ENCODE measurements at places on chromosomes 2 and 18.

GRCh38 chr2:112321375-112322320 lies 46.3 kb downstream of the ZC3H6 start:
- no peak for DNase-seq

GRCh38 chr18:28002841-28003240 lies 174.1 kb downstream of the CDH2 start:
- DNase-seq, result no peak

DNA sequence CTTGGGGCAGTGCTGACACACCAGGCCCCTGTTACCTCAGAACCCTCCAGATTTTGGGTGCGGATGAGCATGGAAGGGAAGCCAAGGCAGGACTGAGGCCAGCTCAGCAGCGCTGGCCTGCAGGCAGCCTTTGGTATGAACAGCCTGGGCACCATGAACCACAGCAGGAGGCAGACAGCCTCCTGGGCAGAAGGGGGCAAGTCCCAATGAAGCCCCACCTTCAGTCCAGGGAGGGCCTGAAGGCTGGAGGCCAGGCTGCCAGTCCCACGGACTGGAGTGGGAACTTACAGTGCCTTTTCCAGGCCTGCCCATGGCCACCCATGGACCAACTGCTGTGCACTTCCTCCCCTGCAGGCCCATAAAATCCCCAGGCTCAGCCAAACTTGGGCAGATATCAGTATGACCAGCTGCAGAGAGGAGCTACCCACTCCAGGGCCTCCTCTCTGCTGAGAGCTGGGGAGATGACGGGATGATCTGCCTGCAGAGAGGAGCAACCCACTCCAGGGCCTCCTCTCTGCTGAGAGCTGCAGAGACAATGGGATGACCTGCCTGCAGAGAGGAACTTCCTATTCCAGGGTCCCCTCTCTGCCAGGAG lies 74.7 kb downstream of the NEURL3 start:
- no peak for DNase-seq

DNA sequence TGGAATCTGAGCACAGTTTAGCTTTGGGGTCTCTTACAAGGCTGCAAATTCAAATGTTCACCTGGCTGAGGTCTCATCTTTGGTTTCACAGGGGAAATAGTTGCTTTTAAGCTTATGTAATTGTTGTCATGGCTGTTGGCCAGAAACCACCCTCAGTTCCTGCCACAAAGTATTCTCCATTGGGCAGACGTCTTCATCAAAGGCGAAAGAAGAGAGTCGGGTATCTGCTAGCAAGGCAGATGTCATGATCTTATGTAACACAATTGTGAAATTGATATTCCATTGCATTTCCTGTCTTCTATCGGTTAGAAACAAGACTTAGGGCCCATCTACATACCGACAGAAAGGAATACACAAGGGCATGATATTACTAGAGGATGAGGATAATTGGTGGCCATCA lies 816.2 kb downstream of the MBD2 start:
- DNase-seq, result no peak

GRCh38 chr2:96542357-96542977 lies 5.9 kb downstream of the ARID5A start:
- no peak for DNase-seq

GRCh38 chr2:99140860-99141109 lies 722 bp upstream of the C2orf15 start:
- no peak for DNase-seq

DNA sequence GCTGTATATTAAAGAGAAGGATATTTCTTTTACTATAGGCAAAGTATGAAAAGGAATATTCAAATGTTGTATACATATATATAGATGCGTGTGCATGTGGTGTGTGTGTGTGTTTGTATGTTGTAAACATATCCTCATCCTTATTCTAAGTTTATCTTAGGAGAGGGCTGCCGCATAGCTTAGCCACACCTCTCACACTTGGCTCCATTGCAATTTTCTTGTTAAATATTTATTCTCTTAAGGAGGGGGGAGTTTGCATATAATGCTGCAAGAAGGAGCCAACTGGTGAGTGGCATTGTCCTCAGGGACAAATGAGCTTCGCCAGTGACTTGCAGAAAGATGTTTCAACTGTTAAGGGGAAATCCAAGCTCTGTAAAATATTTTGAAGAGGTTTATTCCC lies 360.1 kb upstream of the RND3 start:
- DNase-seq, result no peak

- DNase-seq, result no peak
Observed at GRCh38 chr2:95734976-95735890, 143.4 kb downstream of the TRIM43 start.

- DNase-seq, result no peak
Observed at GRCh38 chr2:108942888-108943287, 46.1 kb downstream of the EDAR start.

DNA sequence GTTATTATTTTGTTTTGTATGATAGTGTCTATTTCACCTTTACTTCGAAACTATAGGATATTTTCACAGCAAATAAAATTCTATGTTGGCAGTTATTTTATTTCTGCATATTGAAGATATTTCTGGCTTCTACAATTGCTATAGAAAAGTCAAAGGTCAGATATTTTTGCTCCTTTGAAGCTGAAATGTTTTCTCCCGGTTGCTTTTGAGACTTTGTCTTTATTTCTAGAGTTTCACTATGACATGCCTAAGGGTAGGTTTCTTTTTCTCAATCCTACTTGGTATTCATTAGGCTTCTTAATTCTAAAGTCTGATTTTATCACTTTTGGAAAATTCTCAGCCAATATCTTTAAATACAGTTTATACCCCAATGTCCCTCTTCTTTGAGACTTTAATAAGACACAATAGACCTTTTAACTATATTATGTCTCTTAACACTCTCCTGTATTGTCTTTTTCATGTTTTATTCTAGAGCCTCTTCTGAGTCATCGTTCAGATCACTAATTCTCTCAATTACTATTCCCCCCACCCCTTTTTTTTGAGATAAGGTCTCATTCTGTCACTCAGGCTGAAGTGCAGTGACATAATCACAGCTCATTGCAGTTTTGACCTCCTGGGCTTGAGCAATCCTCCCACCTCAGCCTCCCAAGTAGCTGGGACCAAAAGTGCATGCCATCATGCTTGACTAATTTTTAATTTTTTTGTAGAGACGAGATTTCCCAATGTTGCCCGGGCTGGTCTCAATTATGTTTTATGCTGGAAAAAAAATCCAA lies 50.5 kb downstream of the USP37 start:
- DNase-seq, result no peak

DNA sequence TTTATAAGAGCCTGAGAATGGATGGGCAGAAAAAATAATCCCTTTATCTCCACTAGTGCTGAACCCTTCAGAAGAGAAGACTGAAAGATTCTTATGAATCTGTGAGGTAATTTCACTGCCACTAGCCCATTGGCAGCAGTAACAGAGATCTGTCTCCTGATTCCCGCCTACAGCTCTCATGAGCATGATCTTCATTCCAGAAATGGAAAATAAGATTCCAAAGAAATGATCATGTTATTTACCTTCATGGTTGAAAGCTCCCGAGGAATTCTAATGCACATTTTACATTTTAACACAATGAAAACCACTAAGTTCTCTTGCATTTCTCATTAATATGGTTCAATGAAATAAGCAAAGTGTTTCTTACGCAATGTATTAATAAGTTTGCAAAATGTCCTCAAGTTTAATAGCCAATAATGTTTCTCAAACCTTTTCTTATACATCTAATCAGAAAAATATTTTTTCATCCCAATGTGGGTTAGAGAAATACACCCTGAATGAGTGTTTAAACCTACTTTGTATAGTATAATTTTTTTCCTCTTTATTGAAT lies 905.6 kb downstream of the TMEM182 start:
- no peak for DNase-seq

DNA sequence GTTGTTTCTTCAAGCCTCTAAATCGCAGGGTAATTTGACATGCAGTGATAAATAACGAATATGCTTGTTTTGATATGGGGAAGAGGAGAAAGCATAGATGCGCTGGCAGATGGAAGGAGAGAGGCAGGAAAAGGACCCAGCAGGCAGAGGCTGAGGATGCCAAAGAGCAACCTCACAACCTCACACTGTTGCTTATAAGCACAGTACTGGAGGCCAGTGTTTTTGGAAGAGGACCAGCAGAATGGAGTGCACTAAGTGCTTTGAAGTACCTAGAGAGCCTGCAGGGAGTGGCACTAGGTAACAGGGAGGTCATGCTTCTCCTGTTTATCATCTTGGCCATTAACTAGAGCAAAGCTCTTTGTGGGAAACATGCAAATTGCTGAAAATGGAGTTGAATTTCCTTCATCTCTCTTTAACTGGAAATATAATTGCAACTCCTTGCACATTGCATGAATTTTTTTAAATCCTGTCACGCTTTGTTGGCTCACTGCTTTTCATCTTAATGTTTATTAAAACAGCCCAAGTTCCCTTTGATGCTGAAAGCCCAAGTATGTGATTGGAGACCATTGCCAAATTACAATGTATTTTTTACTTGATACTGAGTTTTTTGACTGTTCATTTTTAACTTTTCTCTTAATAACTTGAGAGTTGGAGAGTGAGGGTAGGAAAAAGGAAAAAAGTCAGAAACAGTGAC lies 236.4 kb downstream of the LRRTM1 start:
- DNase-seq, result no peak

DNA sequence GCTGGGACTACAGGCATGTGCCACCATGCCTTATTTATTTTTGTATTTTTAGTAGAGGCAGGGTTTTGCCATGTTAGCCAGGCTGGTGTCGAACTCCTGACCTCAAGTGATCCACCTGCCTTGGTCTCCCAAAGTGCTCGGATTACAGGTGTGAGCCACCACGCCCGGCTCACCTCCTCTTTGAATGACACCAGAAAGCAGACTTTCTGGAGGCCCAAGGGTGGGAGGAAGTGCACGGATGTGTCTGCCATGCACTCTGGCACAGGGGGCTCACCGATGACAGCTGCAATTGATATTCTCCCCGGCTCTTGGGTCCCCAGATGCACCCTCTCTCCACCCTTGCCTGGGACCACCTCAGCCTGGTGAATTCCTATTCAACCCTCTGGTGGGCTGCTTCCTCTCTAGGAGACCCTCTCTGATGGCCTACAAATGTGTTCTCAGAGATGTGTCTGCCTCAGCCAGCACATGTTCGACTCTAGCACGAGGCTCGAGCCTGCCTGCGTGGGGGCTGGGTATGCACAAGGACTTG lies 87.3 kb downstream of the SEPTIN10 start:
- DNase-seq, result no peak

GRCh38 chr2:175445281-175445680 lies 263.8 kb upstream of the ATP5MC3 start:
- DNase-seq, result no peak

DNA sequence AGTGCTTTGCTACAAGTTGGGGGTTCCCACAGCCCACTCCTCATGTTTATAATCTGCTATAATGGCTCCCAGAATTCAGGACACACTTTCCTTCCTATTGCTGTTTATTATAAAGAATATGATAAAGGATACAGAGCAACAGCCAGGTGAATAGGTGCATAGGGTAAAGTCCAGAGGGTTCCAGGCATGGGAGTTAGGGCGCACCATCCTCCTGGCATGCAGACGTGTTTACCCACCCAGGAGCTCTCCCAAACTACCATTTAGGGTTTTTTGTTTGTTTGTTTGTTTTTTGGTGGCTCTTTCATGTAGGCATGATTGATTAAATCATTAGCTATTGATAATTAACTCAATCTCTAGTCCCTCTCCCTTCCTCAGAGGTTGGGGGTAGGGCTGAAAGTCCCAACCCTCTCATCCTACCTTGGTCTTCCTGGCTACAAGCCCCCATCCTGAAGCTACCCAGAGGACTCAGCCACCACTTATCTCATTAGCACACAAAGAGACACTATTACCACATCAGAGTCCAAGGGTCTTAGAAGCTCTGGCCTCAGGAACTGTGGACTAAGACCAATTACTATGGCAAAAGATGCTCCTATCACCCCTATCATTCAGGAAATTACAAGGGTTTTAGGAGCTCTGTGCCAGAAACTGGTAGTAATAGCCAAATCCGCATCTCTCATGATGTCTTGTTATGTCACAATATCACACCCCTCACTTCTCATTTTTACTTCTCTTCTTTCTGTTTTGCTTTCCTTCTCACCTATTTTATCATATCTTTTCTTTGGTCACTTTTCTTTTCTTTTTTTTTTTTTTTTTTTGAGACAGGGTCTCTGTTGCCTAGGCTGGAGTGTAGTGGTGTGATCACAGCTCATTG lies 154.9 kb upstream of the TTC39C start:
- DNase-seq, result no peak

- DNase-seq, result no peak
Observed at GRCh38 chr2:168614172-168615018, 158.3 kb downstream of the CERS6 start.

- DNase-seq, result no peak
Observed at GRCh38 chr2:22703286-22703920, 681.6 kb upstream of the KLHL29 start.

GRCh38 chr2:176637486-176638166 lies 368.4 kb downstream of the MTX2 start:
- DNase-seq, result peak; percentile 80

DNA sequence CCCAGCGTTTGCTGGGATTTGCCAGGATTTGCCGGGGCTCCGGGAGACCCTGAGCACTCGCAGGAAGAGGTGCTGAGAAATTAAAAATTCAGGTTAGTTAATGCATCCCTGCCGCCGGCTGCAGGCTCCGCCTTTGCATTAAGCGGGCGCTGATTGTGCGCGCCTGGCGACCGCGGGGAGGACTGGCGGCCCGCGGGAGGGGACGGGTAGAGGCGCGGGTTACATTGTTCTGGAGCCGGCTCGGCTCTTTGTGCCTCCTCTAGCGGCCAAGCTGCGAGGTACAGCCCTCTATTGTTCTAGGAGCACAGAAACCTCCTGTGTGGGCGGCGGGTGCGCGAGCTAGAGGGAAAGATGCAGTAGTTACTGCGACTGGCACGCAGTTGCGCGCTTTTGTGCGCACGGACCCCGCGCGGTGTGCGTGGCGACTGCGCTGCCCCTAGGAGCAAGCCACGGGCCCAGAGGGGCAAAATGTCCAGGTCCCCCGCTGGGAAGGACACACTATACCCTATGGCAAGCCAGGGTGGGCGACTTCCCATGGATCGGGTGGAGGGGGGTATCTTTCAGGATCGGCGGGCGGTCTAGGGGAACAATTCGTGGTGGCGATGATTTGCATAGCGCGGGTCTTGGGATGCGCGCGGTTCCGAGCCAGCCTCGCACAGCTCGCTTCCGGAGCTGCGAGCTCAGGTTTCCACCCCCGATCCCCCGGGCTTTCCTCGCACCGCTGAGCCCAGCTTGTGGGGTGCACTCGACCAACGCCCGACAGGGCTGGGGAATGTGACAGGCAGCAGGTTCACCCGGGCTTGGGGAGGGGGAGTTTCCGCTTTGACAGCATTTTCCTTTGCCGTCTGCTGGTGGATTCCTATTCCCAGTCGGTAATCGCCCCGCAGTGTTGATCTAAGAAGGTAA lies 2.8 kb downstream of the ONECUT2 start:
- peak; percentile 51 for DNase-seq

DNA sequence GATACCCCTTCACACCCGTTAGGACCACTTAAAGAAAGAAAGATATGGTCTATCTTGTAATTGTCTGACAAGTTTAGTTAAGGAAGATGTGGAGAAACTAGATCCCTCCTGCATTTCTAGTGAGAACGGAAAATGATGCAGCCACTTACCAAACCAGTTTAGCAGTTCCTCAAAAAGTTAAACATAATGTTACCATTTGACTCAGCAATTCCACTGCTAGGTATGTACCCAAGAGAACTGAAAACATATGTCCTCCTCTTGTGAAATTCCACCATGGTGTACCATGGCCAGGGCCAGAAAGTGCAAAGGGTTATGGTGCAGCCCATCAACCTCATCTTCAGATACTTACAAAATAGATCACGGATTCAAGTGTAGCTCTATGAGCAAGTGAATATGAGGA lies 79.0 kb upstream of the ID2 start:
- DNase-seq, result no peak

GRCh38 chr2:30708491-30709290 lies 98.6 kb downstream of the CAPN13 start:
- no peak for DNase-seq
